Mononuclear cell (primary cell): ENCODE measurements at places on chromosomes 12 and 14. TPM values are rescaled to one million over a fixed set of nuclear protein-coding genes. Genes with fewer than 3 reads are reported as not detected.

HOXC6 gene
- not detected for total RNA-seq

CHST11 gene
- total RNA-seq = 83.7 TPM

SRRM4 gene
- not detected for total RNA-seq

ARHGAP9 gene
- total RNA-seq = 77.6 TPM

RNASE7 gene
- total RNA-seq = not detected

NRXN3 gene
- under 0.01 TPM for total RNA-seq

ZNF641 gene
- total RNA-seq = 19.9 TPM

FAM90A1 gene
- total RNA-seq = not detected

SALL2 gene
- total RNA-seq = 0.94 TPM

SMIM41 gene
- 0.42 TPM for total RNA-seq

NOP9 gene
- total RNA-seq = 11.2 TPM

METTL1 gene
- 2.3 TPM for total RNA-seq
